Activated CD4-positive, alpha-beta T cell treated with anti-CD3 and anti-CD28 coated beads, Interleukin-2, amount 50 U/mL, for 24 hours (primary cell): ENCODE measurements at places on chromosomes 5 and 9.

GRCh38 chr9:12069366-12069765 lies 623.8 kb upstream of the TYRP1 start:
- no peak for DNase-seq

DNA sequence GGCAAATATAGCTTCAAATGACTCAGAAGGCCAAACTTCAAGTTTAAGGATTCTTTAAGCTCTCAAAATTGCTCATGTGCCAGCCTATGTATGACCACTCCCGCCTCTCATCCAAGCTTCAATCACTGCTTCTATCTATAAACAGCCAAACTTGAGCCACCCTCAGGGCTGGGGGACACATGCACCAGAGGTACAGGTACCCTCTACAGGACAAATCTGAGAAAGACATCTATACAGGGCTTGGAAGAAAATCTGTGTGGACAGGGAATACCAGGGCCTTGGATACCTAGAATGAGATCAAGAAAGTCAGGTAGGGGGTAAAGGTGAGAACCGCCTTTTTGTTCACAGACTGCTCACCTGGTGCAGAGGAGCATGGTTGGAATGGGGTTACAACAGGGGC lies 217.9 kb downstream of the ATPSCKMT start:
- DNase-seq: no peak

DNA sequence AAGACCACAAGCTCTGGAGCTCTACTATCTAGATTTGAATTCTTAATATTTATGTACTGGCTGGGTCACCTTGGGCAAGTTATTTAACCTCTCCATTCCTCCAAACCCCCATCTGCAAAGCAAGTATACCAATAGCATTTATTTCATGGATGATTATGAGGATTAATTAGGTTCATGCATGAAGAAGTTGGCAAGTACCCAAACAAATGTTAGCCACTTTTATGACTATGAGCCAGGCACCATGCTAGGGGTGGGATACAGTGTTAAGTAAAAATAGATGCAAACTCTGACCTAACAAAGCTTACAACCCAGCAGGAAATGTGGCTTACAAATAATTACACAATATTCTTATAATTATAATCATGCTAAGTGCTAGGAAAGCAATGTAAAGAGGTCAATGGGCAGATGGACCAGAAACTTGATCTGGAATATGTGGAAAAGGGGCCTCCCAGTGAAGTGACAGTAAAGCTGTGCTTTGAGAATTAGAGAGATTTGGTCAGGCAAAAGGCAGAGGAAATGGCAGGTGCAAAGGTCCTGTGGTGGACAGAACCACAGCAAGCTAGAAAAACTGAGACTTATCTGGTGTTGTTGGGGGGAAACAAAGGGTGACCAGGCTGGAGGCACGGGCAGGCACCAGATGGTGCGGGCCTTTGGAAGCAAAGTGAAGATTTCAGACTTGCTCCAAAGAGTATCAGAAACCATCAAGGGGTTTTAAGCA lies 525.2 kb upstream of the TRPC7 start:
- DNase-seq: no peak

DNA sequence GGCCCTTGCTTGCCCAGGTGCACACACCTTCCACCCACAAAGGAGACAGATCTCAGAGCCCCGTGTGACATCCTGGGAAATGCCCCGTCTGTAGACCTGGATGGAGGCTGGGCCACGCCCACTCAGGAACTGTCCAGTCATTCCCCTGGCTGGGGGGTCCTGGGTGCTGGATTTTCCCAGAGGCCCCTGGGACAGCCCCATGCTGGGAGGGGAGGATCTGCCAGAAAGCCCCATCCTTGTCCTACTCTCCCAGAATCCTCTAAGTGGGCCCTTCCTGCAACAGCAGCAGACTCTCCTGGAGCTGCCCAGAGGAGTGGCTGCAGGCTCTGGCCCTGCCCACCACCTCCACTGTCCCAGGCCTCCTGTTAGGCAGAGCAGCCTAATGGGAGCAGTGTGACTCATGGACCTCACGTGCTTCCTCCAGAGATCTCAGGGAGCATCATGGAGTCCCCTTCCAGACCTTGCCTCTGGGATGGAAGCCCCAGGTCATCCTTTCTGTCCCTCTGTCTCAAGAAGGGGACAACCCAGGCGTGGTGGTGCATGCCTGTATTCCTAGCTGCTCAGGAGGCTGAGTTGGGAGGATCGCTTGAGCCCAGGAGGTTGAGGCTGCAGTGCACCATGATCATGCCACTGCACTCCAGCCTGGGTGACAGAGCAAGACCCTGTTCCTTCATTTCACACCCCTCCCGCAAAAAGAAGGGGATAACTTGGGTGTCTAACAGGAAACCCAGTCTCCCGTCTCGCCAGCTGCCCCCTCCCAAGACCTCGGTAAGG lies 51.7 kb downstream of the JADE2 start:
- DNase-seq: no peak

DNA sequence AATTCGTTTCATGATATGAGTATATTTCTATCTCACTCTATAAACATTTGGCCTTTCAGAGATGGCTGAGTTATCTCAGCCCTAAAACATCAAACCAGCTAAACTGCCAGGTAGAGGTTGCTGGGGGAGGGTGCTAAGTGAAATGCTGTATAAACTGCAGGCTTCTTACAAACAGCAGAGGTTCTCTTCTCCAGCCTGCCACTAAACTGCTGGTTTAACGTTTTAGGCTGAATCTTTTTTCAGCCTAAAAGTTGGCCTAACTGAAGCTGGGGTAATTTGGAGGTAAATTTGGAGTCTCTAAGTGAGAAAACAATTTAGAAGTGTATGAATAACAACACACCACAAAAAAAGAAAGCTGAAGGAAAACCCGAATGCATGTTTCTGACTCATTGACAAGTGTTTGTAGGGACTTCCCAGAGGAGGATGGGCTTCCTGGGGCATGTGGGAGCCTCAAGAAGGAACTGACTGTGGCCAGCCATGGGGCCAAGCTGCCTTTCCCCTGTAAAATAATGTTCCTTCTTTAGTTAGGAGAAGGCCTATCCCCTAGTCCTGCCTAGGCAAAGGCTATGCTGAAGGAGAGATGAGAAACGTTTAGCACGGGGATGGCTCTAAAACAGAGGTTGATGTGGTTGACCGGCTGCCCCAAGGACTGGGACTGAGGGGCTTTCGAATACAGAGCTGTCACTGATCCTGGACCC lies 44.3 kb downstream of the SLC28A3 start:
- peak; percentile 4 for DNase-seq

- no peak for DNase-seq
These were observed 250.0 kb downstream of the NR3C1 start for GRCh38 chr5:143153332-143154119.

DNA sequence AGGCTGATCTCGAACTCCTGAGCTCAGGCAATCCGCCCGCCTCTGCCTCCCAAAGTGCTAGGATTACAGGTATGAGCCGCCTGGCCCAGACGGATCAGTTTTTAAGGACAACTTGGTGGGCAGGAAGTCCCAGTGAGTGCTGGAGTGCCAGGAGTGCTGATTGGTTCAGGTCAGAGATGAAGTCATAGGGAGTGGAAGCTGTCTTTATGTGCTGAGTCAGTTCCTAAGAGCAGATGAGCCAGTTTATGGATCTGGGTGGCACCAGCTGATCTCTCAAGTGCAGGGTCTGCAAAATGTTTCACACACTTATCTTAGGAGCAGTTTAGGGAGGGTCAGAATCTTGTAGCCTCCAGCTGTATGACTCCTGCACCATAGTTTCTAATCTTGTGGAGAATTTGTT lies 292.1 kb upstream of the ELAVL2 start:
- DNase-seq: no peak

- DNase-seq: no peak
These were observed 3.5 kb downstream of the SURF1 start for GRCh38 chr9:133352635-133353340.

- no peak for DNase-seq
These were observed 139.8 kb downstream of the COL23A1 start for GRCh38 chr5:178450121-178451028.

GRCh38 chr5:160367885-160368284 lies 2.5 kb downstream of the C1QTNF2 start:
- DNase-seq: no peak

- DNase-seq: no peak
These were observed 1.0 kb upstream of the PAX5 start for GRCh38 chr9:37034938-37035647.

DNA sequence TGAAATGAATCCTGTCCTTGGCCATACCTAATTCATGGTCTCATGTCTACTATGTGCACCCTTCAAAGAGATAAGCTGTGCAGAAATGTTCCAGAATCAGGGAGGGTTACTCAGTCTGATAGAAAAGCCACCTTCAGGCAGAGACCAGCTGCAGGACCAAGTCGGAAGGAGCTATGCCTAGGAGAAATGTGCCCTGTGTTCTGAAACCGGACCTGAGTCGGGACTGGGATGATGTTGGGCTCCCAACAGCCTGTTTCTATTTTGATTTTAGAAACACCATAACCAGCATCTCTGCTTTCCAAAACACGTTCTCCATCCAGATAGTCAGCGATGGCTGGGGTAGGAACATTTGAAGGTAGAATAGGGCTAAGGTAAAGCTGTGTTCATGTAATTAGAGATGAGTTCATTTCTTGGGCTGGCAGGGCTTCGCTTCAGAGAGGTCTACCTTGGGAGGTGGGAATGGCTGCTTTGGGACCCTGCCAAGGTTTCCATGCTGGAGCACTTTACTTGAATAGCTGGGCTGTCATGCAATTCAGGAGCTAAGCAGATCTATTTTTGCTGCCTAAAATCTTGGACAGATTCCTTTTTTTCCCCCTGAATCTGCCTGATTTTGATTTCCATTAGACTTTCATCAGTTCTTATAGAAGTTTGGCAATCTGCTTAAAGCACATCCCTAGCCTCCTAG lies 2.8 kb downstream of the ADCY2 start:
- DNase-seq: no peak

DNA sequence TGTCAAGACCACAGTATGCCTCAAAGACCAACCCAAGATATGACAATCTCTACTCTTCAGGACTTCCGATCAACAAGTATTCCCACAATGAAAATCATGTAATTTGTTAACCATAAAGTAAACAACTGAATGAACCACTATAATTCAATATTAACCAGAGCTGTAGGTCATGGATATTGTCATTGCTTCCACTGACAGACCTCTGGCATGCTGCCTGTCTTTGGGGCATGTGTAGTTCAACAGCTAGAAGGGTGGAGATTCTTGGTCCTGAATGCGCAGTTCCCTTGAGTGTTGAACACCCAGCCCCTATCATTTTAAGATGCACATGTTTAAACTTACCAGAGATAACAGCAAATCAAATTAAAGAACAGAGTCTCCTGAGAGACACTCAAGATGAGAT lies 283.0 kb downstream of the CEMIP2 start:
- DNase-seq: no peak

DNA sequence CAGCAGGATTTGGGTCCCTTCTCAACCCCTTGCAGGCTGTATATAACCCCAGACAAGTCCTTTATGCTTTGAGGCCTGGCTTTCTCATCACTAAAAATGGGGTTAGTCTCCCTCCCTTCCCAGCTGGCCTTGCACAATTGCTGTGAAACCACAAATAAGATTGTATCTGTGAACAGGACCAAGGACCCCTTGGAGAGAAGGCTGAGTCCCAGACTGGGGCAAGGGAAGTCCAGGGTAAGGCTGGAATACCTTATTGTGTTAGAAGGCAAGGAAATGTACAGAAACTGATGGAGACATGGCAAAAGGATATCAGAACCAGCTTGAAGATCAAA lies 11.4 kb downstream of the MACROH2A1 start:
- no peak for DNase-seq

DNA sequence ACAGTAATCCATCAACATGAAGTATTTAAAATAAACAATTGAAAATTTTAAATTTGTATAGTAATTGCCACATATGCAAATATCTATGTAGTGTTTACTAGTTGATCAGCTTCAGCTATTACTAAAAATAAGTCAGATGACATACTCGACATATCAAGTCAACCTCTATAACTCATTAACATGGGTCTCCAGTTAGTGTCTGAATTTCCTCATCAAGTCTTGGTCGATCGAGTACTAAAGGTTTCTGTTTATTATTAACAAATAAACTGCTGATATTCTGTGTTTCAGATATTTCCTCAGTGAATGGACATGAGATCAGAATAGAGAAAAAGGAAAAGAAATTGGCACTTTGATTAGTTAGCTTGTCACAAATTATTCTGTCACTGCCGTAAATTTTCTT lies 266.5 kb upstream of the ITGA1 start:
- DNase-seq: no peak
